ENCODE measurements at places on chromosomes 6 and 20. TPM values are rescaled to one million over a fixed set of nuclear protein-coding genes. Genes with fewer than 3 reads are reported as not detected.

RAD21L1 gene
- not detected for total RNA-seq

EYA4 gene
- total RNA-seq, result 3.3 TPM

SRMS gene
- not detected for total RNA-seq

CCN2 gene
- total RNA-seq, result 173 TPM

TMC2 gene
- not detected for total RNA-seq

SASH1 gene
- total RNA-seq, result 154 TPM

SAPCD1 gene
- total RNA-seq, result 3.0 TPM

SEMG1 gene
- total RNA-seq, result not detected

DYNLT2 gene
- 0.50 TPM for total RNA-seq

TFAP2C gene
- total RNA-seq, result 4.6 TPM

ETV7 gene
- total RNA-seq, result 1.4 TPM

VSTM2L gene
- 2.1 TPM for total RNA-seq

FAM83C gene
- total RNA-seq, result not detected

PHACTR1 gene
- total RNA-seq, result 2.9 TPM

OXT gene
- total RNA-seq, result not detected

UBD gene
- total RNA-seq, result not detected

IRF4 gene
- total RNA-seq, result 0.54 TPM

LY86 gene
- total RNA-seq, result 1.2 TPM

MEP1A gene
- not detected for total RNA-seq

NPEPL1 gene
- total RNA-seq, result 56.0 TPM

NHLRC1 gene
- total RNA-seq, result 2.7 TPM

OR12D3 gene
- not detected for total RNA-seq

MYLK4 gene
- total RNA-seq, result 0.94 TPM

IL20RA gene
- 1.5 TPM for total RNA-seq

MICAL1 gene
- total RNA-seq, result 15.1 TPM

SNRNP48 gene
- 28.8 TPM for total RNA-seq

PTCHD4 gene
- total RNA-seq, result 2.8 TPM

TREML1 gene
- total RNA-seq, result not detected

CRISP2 gene
- not detected for total RNA-seq

PGC gene
- not detected for total RNA-seq

TGM3 gene
- not detected for total RNA-seq

ALDH5A1 gene
- 19.4 TPM for total RNA-seq

GHRH gene
- total RNA-seq, result not detected

CENPB gene
- total RNA-seq, result 64.8 TPM

RAB23 gene
- total RNA-seq, result 38.9 TPM

DPPA5 gene
- not detected for total RNA-seq

PABPC1L gene
- total RNA-seq, result 27.9 TPM

PM20D2 gene
- 29.7 TPM for total RNA-seq

LY6G6F gene
- not detected for total RNA-seq

VWA7 gene
- 4.0 TPM for total RNA-seq
